ENCODE measurements at places on chromosomes 6 and 20. TPM values are rescaled to one million over a fixed set of nuclear protein-coding genes. Genes with fewer than 3 reads are reported as not detected.

GRCh38 chr20:3011752-3012151 lies 31.7 kb upstream of the GNRH2 start:
- DNase-seq = no peak

DNA sequence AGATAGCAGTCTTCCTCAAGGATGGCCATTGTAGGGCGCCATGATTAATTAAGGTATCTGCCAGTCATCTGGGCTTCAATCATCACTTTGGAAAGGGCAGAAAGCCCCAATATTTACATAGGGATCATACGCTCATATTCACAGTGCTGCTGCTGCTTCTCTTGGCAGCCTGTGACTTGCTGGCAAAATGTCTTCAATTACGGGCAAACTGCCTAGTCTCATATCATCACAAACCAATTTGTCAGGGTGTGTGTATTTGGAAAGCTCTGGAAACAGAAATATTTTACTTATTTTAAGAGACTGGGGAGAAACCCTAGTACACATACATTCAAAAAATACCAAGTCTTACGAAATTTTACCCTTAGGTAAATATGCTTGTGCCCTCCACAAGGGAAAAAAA lies 77.6 kb downstream of the SAMD5 start:
- no peak for DNase-seq

DNA sequence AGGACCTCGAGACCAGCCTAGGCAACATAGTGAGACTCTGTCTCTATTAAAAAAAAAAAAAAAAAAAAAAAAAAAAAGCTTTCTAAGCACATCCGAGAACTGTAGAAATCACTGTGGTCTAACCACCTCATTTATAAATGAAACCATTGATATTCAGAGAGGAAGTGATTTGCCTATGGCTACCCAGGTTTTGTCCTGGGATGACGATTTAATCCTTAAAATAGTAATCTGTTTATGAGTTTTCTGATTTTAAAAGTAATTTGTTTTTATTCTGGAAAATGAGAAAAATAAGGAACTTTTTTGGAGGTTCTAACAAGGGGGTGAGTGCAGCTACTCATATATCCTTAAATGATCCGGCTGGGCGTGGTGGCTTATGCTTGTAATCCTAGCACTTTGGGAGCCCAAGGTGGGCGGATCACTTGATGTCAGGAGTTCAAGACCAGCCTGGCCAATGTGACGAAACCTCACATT lies 6.5 kb upstream of the BTN3A2 start:
- DNase-seq = no peak

- no peak for DNase-seq
Observed at GRCh38 chr6:3892603-3893002, 43.4 kb downstream of the FAM50B start.

DNA sequence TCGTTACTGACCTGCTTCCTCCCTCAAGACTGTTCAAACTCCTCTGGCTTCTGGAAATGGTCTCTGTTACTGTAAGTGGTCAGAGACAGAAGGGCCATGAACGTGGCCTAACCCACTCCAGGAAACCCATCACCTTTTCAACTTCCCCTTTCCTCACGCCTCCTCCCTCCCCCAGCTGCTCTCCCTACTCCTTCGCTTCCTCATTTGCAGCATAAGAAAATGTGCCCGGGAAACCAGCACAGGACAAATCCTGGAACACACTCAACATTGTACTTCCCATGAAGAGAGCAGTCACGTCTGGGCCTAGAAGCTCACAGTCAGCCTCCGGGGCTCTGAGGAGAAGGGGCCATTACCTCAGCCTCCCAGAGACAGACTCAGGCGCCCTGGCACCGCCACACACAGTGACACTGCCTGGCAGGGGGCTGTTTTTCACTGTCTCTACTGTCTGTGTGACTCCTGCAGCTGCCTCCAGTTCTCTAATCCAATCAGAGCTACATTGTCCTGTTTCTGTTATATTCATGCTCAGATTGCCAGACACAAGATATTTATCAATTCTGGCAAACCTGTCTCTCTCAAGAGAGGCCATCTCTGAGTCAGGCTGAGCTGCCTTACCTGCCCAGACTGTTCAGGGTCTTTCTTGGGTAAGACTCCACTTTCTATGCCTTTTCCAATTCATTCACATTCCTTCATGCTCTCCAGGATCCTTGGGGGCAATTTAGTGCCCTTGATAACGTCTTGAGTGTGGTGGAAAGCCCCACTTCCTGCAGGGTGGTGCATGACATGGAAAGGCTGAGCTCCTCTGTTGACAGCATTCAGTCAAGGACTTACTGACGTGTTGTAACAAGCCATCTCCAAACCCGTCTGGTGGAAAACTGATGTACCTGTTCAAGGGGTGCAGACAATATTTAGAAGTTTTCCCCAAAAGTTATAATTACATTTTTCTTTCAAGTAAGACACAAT lies 242.2 kb downstream of the HIVEP2 start:
- peak; percentile 56 for DNase-seq

- no peak for DNase-seq
Observed at GRCh38 chr6:14305624-14306023, 188.1 kb downstream of the CD83 start.

DNA sequence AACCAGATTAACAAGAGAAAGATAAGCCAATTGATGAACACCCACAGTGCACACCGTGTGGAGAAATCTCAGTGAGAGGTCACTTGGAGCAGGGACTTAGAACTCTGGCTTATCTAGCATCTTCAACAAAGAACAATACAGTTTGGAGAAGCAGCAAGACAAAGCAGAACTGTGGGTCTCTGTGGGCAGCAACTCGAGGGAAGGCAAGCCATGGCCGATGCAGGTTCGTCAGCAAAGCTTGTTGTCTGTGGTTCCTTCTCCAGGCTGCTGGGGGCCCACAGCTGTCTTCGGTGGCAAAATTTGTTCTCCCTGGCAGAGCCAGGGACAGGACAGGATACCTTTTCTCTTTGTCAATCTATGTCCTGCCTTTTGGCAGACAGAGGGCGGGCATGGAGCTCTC lies 22.1 kb downstream of the RPP40 start:
- no peak for DNase-seq

GRCh38 chr6:89260832-89261231 lies 43.7 kb upstream of the GABRR1 start:
- DNase-seq = no peak

DNA sequence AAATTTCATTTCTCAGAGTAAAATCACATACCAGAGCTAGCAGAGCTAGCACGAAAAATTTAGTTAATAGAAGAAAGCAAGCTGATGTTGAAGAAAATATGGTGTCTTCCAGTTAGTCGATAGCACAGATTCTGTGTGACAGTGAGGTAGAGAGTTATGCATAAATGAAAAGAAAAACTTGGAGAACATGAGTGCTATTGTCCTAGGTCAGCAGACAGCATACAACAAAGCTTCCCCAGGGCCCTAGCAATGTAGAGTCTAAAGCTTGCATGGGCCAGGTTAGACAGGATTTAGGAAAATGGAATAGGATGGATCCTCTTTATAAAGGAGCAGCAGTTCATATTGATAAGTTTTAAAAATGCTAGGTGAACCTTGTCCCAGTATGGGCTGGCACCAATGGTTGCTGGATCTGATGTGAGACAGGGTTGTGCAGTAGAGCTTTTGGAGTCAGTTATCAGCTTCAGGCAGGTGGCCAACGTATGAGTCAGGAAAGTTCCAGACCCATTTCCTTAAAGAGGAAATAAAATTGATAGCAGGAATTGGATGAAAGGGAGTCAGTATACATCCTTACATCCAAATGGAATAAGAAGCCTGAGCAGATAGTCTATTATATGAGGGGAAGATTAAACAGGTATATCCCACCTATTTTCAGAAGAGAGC lies 277.2 kb downstream of the FRK start:
- no peak for DNase-seq

- DNase-seq = no peak
Observed at GRCh38 chr6:39599973-39600372, 125.2 kb downstream of the KIF6 start.

DNA sequence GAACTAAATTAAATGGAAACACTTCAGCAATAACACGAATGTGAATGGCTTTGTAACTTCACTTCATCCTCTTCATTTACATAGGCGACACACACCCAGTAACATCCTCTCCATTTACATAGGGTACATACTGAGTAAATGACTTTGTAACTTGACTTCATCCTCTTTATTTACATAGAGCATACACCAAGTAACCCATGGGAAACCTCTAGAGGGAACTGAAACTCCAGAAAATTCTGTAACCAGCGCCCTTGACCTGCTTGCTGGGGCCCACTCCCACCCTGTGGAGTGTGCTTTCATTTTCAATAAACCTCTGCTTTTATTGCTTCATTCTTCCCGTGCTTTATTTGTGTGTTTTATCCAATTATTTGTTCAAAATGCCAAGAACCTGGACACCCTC lies 81.6 kb upstream of the OPRM1 start:
- no peak for DNase-seq

DNA sequence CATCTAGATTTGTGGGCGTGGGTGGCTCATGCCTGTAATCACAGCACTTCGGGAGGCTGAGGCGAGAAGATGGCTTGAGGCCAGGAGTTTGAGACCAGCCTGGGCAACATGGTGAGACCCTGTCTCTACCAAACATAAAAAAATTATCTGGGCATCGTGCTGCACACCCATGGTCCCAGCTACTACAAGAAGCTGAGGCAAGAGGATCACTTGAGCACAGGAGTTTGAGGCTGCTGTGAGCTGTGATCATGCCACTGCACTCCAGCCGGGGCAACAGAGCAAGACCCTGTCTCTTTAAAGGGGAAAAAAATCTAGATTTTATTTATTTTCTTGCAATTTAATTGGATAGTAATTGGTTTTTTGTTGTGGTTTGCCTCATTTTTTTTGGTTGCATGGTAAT lies 53.6 kb downstream of the DEK start:
- no peak for DNase-seq

- no peak for DNase-seq
Observed at GRCh38 chr6:13877051-13877450, 47.7 kb upstream of the RNF182 start.

Gene MICB
- total RNA-seq = 8.9 TPM

Gene EMILIN3
- total RNA-seq = not detected

Gene ENPP1
- total RNA-seq = 9.4 TPM
